ENCODE measurements at places on chromosomes 6 and 20.

DNA sequence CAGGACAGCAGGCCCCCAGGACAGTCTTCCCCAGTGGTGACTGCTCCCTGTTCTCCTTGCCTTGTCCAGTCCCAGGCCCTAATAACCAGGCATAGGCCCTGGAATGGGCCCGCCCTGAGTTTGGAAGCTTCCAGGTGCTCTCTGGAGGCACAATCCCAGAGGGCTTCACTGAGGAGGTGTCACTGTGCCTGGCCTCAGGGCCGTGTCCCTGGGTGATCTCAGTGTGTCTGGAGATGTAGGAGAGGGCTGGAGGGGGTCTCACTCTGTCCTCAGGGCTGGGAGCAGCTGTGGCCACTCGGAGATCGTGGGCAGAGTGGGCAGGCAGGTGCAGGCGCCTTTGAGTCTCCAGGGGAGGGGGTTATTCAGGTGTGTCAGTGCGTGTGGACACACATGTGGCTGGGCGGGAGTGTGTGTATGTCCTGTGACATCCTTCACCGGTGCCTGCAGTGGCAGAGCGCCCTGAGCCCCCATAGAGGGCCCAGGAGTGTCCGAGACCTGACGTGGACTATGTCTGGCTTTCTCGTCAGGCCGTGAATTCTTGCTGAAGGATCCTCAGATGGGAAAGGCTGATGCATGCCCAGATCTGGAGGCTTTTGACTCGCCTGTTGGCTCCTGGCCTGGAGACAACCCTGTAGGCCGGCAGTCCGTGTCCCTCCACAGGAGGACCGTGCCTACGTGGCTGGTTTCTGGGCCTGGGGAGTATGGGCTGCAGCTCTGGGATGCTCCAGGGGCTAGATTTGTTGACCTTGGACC lies 5.5 kb upstream of the NPBWR2 start:
- no peak for DNase-seq

GRCh38 chr6:132733814-132734213 lies 20.0 kb upstream of the VNN1 start:
- DNase-seq: no peak

- no peak for DNase-seq
These were observed 77.3 kb downstream of the CD40 start for GRCh38 chr20:46195264-46196036.

- DNase-seq: no peak
These were observed 7.3 kb downstream of the BPHL start for GRCh38 chr6:3125815-3126214.

GRCh38 chr6:19999319-20000191 lies 162.4 kb downstream of the ID4 start:
- DNase-seq: no peak

- no peak for DNase-seq
These were observed 593.0 kb downstream of the FRK start for GRCh38 chr6:115467726-115468125.

GRCh38 chr20:62123450-62124118 lies 1.3 kb downstream of the LSM14B start:
- DNase-seq: no peak

- peak; percentile 73 for DNase-seq
These were observed 15.9 kb downstream of the NDUFAF5 start for GRCh38 chr20:13800728-13801134.

GRCh38 chr6:11381801-11382513 lies 149.5 kb upstream of the NEDD9 start:
- no peak for DNase-seq

DNA sequence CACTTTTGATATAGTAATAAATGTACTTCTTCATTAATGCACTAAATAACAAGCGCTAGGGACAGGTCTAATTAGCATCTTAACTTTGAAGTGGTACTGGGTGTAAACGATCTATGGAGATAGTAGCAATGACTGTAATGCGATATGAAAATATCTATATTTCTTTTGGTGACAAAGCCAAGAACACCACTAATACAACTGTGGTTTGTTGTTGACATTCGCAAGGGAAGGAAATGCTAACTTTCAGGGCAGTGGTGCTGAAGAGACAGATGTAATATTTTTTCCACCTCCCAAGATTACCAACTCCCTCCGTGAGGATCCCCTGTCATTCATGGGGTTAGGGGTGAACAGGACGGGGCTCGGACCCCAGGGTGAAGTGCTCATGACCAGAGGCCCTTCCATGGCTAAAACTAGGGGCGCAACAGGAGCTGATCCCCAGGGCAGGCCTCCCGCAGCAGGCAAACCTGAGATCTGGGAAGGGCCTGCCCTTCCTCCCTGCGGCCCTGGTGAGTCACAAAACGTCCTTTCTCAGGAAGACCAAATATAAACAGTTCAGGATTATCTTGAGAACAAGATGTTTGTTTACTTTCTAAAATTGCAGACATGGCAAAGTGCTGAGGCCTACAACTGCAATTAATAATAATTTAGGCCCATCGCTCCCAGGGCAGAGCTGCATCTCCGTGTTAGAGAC lies 65.0 kb upstream of the TOX2 start:
- DNase-seq: no peak

DNA sequence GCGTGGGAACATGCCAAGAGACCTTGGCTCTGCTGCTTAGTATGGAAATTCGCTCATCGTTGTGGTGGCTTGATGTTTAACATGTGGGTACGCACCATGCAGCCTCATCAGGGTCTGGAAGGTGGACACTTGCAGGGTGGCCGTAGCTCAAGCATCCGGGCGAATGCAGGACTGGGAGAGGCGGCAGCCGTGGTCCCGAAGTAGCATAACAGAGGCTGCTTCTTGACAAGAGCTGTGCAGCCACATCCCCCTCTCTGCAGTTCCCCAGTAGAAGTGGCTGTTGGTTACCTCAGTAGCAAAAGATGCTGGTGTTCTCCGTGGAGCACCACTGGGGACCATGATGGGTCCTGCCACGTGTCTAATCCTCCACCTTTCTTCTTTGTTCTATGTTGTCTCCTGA lies 195.0 kb downstream of the THBS2 start:
- DNase-seq: no peak

DNA sequence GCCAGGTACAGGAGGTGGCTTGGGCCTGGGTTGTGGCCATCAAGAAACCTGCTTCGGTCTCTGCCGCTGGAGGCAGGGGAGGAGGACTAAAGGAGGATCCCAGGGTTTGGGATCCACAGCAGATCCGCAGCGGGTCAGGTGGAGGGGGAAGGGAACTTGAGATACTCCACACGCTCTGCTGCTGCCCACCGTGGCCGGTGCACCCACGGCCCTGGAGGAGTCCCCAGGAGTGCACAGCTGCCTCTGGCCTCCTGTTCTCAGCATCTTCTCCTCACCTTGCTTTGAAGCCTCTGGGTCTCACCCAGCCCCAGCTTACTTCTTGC lies 286.8 kb downstream of the CDH4 start:
- no peak for DNase-seq

DNA sequence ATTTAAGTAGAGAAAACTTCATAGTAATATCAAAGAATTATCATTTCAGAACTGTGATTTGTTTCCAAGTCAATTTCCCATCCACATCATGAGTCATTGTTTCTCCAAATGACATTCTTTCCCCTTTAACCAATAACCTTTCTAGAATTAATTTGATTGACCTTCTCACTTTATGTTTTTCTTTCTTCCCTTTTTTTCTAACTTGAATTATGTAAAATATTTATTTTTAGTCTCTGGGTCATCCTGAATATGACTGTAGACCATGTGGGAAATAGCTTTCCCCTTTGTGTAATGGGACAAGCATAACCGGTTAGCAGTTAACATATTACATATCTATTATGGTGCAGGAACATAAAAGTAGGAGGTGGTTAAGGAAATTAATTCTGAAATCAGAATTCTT lies 291.1 kb downstream of the GJA1 start:
- DNase-seq: no peak

DNA sequence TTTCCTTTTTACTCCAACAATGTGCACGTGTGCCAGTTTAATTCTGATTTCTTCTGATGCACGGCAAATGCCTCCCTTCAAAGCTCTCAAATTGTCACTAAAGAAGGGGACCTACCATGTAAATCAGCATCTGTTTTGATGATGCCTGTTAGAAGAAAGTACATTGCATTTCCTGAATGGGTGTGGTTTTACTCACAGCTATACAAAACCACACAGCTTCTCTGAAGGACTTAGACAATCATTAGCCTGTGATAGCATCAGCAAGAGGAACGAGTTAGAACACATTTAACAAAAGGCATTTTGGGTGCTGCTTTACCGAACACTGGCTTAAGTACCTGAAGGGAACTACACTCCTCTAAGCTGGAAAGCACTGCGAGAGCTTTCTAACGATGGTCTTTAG lies 109.4 kb downstream of the ATXN1 start:
- DNase-seq: no peak

DNA sequence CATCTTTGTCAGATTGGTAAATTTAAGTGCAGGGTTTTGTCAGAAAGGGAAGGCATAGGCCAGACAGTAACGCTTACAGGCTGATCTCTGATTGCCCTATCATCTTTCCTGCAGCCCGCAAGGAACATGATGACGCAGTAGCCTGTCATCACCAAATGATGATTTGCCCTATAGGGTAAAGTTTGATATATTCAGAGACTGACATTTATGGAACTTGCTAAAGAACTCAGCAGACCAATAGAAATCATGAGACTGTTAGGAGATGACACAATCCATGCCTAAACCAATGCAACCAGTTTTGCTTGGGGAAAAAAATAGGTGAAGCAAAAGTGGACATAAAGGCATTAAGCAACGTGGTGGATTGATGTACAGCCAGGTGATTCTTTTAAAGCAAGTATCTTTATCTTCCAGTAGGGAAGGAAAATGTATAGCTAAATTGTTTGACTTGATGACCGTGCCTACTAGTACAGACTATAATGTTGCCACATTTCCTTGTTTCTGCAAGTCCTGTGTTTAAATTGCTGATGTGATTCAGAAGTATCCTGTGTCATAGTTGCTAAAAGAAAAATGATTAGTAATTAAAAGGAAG lies 2.4 kb downstream of the NUS1 start:
- DNase-seq: no peak

DNA sequence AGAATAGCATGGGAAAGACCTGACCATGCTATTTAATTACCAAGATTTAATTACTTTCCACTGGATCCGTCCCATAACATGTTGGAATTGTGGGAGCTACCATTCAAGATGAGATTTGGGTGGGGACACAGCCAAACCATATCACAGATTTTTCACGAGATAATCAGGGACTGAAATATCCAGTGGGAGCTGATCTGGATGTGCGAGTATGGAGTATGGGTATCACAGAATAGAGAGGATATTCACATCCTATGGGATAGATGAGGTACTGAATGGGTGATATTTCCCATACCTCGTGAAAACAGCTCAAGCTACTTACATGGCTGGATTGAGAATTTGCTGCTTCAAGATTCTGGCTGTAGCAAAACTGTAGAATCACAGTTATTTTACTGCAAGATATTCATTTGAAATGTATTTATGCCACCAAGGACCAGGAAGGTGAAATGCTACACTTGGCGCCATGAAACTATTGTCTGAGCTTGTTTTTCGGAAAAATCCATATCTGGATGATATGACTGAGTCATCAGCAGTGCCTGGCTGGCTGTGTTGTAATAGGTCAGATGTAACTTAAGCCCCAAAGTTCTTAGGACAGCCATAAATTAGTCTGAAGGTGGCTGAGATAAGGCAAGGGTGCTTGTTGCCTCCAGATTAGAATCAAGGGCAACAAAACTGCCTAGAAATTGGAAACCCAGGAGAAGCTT lies 29.8 kb downstream of the KCNS1 start:
- DNase-seq: no peak

GRCh38 chr6:140478631-140479030 lies 1104.2 kb upstream of the CITED2 start:
- DNase-seq: no peak

DNA sequence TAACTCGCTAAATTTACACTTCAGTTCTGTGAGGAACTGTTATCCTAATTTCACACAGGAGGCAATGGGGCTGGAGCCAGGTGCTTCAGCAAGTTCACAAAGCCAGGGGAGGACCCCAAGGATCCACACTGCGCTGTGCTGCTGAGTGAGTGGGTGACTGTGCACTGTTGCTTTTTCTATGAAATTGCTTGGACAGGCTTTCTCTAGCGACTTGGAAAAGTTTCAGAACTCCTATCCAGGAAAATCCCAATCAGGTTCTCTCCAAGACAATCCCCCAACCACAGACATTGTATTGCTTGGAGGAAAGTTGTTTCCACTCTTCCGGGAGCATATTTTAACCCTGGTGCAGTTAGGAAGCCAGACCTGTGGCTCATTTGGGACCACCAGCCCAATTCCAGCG lies 175.9 kb upstream of the CST7 start:
- DNase-seq: no peak

DNA sequence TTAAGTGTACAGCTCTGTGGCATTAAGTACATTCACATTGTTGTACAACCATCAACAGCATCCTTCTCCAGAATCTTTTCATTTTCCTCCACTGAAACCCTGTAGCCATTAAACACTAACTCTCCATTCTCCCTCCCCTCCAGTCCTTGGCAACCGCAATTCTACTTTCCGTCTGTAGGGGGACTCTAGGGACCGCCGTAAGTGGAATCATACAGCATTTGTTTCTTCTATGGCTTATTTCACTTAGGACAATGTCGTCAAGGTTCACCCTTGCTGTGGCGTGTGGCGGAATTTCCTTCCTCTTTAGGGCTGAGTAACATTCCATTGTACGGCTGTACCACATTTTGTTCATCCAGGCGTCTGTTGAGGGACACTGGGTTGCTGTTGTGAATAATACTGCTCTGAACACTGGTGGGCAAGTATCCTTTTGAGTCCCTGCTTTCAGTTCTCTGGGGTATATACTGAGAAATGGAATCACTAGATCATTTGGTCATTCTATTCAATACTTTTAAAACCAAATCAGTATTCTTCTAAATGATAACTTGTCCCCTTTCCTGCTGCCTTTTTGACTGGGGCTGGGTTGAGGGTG lies 50.7 kb downstream of the PPP1R3G start:
- peak; percentile 46 for DNase-seq

DNA sequence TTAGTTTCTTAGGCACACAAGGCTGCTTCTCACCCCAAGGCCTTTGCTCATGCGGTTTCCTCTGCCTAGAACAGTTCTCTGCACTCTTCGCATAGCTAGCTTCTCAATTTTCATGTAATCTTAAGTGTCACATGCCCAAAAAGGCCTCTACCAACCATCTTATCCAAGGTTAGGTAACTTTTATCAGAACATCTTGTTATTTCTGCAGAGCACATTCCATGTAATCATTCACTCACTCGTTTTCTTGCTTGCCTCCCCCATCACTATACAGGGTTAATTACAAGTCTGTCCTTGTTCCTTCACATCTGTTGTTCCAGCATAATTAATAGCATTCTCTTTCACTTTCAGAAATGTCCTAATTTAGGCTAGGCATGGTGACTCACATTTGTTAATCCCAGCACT lies 53.8 kb downstream of the NCOA6 start:
- DNase-seq: peak; percentile 19

DNA sequence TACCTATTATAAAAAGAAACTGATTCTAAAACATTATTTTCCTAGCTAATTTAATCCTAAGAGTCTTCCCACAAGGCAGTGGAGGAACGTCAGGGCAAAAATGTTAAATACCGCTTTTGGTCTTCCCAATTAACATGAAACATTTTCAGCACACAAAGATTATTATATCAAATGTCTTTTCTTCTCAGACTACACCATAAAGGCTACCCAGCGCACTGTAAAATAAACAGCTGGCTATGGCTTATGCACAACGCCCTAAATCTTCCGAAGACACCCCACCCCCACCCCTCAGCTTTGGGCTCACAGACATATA lies 1.0 kb downstream of the NUDT3 start:
- DNase-seq: peak; percentile 86

- no peak for DNase-seq
These were observed 127.1 kb downstream of the JARID2 start for GRCh38 chr6:15372932-15373331.

GRCh38 chr20:51487565-51488268 lies 54.8 kb downstream of the NFATC2 start:
- DNase-seq: no peak
